Activated naive CD8-positive, alpha-beta T cell treated with anti-CD3 and anti-CD28 coated beads, Interleukin-2, amount 10 ng/mL, durations not matched to agents 7 days and 5 days (primary cell): ENCODE measurements at places on chromosomes 3 and 15. TPM values are rescaled to one million over a fixed set of nuclear protein-coding genes. Genes with fewer than 3 reads are reported as not detected.

- H3K4me3 ChIP-seq, result no peak overlapping the region
- H3K36me3 ChIP-seq, result no peaks in the 10 kb centered on the region
- H3K27me3 ChIP-seq, result peaks cover 18% of the 10 kb centered on the region
These were observed 9.3 kb downstream of the GXYLT2 start for GRCh38 chr3:72896996-72897757.

GRCh38 chr3:171347301-171348039 is 112.7 kb downstream of the TNIK start:
- H3K27me3 ChIP-seq, result no peaks in the 10 kb centered on the region
- H3K27ac ChIP-seq, result no peak overlapping the region
- no peak for DNase-seq
- peaks cover 33% of the 10 kb centered on the region for H3K36me3 ChIP-seq
- no peak overlapping the region for H3K4me3 ChIP-seq

DNA sequence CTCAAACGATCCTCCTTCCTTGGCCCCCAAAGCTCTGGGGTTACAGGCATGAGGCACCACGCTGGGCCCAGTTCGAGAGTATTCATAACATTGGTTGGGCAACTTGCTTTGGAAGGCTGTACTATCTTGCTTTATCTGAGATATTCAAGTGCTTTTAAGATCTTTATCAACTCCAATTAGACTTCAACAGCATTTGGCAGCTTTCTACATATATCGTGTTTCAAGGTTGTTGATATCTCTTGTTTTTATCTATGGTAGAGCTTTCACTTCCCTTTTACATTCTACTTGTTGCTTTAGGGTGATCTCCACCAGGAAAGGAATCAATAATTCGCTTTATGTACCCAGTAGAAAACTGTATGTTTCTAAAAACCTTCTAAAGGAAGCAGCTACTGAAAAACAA is 395.3 kb downstream of the IL5RA start:
- H3K27me3 ChIP-seq, result peaks cover 2% of the 10 kb centered on the region
- H3K4me3 ChIP-seq, result no peak overlapping the region
- H3K36me3 ChIP-seq, result no peaks in the 10 kb centered on the region
- H3K27ac ChIP-seq, result no peak overlapping the region
- no peaks in the 10 kb centered on the region for H3K4me1 ChIP-seq

DNA sequence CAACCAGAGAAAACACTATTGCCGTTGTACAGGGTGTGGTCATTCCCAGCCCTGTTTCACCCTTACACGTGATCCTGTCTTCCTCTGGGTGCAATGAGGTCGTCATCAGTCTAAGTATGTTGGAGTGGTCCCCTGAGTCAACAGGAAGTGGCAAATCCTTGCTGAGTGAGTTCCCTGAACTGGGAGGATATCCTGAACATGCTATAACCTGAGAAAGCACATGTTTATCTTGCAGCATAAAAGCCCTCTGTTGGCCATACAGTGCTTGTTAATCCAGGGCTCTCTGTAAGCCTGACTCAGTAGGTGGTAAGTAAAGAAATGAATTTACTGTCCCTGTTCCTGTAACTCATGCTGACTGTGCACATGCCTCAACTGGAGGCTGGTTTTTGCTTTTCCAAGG is 477.8 kb upstream of the RGMA start:
- no peak for DNase-seq
- H3K4me3 ChIP-seq, result no peak overlapping the region
- H3K27ac ChIP-seq, result no peak overlapping the region
- H3K4me1 ChIP-seq, result peaks cover 3% of the 10 kb centered on the region
- H3K27me3 ChIP-seq, result no peaks in the 10 kb centered on the region
- no peaks in the 10 kb centered on the region for H3K36me3 ChIP-seq

GRCh38 chr3:25555695-25556437 is 108.8 kb downstream of the TOP2B start:
- H3K4me1 ChIP-seq, result no peaks in the 10 kb centered on the region
- no peak overlapping the region for H3K27ac ChIP-seq
- H3K4me3 ChIP-seq, result no peak overlapping the region
- DNase-seq, result no peak
- peaks cover 9% of the 10 kb centered on the region for H3K27me3 ChIP-seq
- no peaks in the 10 kb centered on the region for H3K36me3 ChIP-seq

GRCh38 chr3:58688574-58688973 is 22.0 kb upstream of the FAM3D start:
- H3K4me3 ChIP-seq, result no peak overlapping the region
- no peak for DNase-seq
- H3K27me3 ChIP-seq, result peaks cover 5% of the 10 kb centered on the region
- H3K4me1 ChIP-seq, result no peaks in the 10 kb centered on the region
- no peaks in the 10 kb centered on the region for H3K36me3 ChIP-seq

DNA sequence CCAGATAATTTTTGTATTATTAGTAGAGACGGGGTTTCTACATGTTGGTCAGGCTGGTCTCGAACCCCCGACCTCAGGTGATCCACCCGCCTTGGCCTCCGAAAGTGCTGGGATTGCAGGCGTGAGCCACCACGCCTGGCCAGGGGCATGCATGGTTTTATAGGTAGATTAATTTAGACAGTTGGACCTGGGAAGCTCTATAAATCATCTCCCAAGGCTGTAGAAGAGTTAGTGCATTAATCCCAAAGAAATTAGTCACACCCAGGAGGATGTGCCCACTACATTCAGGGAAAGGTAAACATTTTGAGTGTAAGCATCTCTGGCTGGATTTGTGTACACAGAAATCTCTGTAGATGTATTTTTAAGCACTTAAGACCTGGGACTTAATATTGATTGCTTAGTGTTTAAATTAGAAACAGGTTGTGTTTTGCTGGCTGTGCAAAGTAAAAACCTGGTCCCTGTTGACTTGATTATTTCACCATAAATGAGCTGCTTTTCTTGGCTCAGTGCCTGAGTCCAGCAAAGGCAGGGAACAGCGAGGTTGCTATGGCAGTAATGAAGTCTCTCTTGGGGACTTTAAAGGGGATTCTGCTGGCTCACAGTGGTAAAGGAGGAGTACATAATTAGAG is 19.2 kb downstream of the EXOSC7 start:
- H3K27ac ChIP-seq, result no peak overlapping the region
- DNase-seq, result no peak
- peaks cover 41% of the 10 kb centered on the region for H3K4me1 ChIP-seq
- H3K27me3 ChIP-seq, result no peaks in the 10 kb centered on the region

DNA sequence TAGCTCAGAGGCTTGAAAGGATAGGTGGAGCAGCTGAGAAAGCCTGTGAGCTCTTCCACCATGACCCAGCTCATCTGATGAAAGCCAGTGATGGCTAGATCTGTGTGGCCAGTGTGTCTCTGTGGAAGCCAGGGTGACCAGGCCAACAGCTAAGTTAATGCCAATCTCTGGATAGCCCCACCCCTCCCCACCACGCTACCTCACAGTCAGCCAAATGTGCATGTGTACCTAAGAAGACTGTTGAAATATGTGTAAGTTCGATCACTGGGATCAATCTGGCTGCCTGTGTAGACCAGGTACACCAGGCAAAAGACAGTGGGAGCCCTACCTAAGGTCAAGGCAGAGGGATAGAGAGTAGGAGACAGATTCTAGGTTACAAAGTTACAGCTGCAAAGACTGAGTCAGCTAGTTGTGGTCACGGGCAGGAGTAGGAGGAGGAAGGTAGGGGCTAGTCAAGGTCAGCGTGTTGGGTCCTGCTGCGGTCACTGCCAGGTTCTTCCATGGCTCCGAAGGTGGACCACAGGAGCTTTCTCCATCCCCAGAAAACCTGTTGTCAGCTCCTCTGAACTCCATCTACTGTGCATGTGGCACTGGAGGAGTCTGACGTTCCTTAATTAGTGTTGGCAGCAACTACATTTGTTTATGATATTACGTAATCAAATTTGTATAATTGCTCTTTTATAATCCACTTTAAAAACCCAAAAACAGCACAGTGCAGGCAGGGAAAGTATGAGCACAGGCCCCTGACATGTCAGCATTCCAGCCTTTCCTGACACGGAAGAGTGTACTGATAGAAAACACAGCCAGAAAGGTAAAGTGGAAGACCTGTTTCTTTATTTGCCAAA is 318.0 kb downstream of the CLSTN2 start:
- no peaks in the 10 kb centered on the region for H3K27me3 ChIP-seq
- no peaks in the 10 kb centered on the region for H3K36me3 ChIP-seq
- no peak overlapping the region for H3K4me3 ChIP-seq
- H3K4me1 ChIP-seq, result no peaks in the 10 kb centered on the region
- no peak for DNase-seq

The GADL1 gene
- not detected for total RNA-seq

The SLC6A11 gene
- not detected for total RNA-seq

The CYP1A2 gene
- not detected for total RNA-seq
